Tongue (tissue), 3 donors: ENCODE measurements at places on chromosomes 11 and 22. TPM values are rescaled to one million over a fixed set of nuclear protein-coding genes. Genes with fewer than 3 reads are reported as not detected.

GRCh38 chr11:99937330-99937729, 749.8 kb upstream of the ARHGAP42 start:
- peak; percentile 64 for DNase-seq

DNA sequence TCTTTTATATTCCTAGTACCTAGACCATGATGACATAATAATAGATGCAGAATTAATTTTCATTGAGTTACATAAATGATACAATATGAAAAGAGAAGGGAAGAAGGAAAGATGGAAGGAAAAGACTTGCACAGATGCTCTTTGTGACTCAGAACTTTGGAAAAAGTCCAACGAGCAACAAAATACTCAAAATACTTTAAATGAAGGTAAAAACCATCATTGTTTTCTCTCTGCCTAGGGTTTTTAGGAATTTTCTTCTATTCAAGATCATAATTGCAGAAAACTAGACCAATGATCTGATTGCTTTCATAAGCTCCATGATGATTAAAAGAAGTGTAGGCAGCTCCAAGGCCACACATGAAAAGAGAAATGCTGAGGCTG, 276.9 kb downstream of the KIRREL3 start:
- DNase-seq: no peak

The OR51B2 gene
- total RNA-seq: 1.0 TPM

- no peak for DNase-seq
Observed at GRCh38 chr11:45155058-45155551, 8.7 kb downstream of the PRDM11 start.

The ADAMTS8 gene
- total RNA-seq: 23.6 TPM

The P2RY6 gene
- total RNA-seq: 1.0 TPM

DNA sequence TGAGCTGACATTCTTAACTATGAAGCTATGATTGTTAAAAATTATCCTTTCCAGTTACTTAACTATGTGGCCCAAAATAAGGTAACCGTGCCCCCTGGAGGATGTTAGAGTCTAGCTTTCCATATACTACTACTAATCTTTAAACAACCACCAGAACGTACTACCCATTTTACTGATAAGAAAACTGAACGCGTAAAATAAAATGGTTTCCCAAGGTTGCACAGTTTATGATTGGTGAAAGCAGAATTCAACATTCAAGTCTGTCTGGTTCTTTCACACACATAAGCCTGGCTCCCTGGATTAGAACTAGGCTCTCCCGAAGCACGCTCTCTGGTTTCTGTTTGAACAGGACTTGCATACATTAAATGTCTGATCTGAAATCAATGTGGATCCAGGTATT, 437.8 kb upstream of the CCDC90B start:
- DNase-seq: peak; percentile 81

DNA sequence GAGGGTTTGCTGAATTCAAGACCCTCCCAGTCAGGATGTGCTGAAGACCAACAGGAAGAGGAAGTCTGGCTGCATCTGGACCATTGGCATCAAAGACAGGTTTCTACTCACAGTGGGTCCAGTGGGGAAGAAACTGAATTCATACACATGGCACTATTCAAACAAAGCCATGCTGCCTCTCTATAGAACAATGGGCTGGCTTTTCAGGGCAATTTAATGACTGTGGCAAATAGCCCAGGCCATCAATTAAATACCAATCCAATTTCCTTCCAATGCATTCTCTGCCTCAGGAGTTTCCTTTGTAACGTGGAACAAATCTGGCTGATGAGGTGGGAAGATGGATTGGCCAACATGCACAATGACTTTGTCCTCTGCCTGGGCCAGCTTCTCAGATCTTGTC, 98.6 kb downstream of the SEZ6L start:
- DNase-seq: no peak

DNA sequence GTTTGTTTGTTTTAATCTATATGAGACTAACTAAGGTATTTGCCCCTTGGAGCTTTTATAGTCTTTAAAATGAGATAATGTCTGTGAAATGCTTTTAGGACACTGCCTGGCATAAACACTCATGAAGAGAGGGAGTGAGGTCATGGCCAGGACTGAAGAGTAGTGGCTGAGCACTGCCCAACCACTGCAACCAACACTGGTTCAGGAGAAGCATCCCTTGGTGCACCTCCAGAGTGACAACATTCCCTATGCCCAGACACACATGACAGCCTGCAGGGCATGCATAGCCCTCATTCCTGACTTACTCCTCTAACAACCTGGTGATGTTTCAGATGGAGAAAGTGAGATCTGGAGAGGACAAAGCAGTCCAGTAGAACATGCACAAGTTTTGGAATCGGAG, 36.1 kb downstream of the ME3 start:
- no peak for DNase-seq

DNA sequence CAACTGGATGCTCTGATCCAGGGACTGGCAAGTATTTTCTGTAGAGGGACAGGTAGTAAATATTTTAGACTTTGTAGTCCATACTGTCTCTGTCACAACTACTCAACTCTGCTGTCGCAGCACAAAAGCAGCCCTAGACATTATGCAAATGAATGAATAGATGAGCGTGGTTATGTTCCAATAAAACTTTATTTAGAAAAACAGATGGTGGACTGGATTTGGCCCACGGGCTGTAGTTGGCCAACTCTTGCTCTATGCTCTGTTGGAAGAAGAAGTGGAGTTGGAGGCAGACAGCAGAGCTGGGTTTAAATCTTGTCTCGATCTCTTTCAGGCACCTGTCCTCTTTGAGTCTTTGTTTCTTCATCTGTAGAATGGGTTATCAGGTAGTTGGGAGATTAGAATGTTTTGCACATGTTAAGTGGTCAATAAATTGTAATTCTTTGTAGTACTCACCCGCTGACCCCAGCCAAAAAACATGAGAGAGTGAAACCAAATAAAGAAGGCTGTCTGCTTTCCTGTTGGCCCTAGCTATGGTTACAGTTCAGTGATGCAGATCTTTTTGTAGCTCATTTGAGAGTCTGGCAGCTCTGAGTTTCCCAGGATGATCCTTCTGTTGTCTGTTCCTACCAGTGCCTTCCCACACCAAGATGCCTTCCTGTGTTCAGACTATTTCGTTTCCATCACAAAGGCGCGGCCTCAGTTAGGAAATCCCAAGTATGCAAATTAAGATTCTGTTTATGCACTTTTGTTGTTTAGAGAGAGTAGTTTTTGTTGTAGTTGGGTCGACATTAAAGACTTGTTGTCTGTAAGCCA, 198.1 kb upstream of the SEZ6L start:
- no peak for DNase-seq

DNA sequence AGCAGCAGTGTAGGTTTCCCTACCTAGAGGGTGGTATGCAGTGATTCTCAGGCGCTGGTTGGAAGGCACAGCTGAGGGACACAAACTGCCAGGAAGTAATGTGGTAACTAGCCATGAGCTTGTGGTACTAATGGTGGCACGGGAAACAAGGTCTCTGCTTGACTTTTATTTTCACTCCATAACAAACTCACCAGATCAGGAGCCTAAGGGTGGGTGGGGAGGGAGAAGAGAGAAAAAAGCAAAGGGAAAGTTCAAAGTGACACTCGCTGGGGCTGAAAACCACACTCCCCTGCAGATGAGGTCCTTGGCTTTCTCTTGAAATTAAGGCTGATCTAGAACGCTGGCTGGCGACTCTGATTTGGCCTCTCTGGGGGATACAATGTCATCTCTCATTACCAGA, 22.0 kb downstream of the TRAF6 start:
- no peak for DNase-seq

The OR52E8 gene
- total RNA-seq: not detected

GRCh38 chr22:28477556-28477955, 202.1 kb downstream of the TTC28 start:
- DNase-seq: no peak

- no peak for DNase-seq
Observed at GRCh38 chr11:67364169-67364568, 9.2 kb downstream of the CLCF1 start.

GRCh38 chr11:107719557-107720302, 7.9 kb upstream of the SLN start:
- DNase-seq: peak; percentile 77

The MS4A6E gene
- total RNA-seq: not detected

The LUZP2 gene
- 3.6 TPM for total RNA-seq

DNA sequence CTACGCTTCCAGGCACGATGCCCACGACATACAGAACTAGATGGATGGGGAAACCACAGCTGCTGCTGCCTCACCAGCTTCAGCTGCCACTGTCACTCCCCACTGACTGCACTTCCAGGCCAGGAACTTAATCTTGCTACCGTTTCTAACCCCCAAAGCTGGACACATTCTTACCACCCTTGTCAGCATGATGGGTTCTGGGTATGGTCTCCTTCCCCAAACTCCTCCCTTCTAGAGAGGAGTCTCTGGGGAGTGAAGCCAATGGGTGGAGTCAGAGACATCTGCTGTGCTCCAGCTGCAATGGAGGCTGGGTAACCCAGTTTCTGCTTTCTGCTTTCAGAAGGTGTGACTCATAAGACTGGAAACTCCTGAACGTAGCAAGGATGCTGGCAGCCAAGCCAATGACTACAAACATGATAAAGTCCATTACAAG, 87.0 kb upstream of the THY1 start:
- DNase-seq: peak; percentile 95

GRCh38 chr22:23305922-23306374, 125.6 kb downstream of the BCR start:
- DNase-seq: peak; percentile 41

The HORMAD2 gene
- total RNA-seq: not detected

The MS4A6A gene
- 24.4 TPM for total RNA-seq

The DDTL gene
- not detected for total RNA-seq
